ENCODE measurements at places on chromosomes 4 and X.
A peak's percentile ranks its signal among the peaks of the same experiment; 100 is the strongest.

DNA sequence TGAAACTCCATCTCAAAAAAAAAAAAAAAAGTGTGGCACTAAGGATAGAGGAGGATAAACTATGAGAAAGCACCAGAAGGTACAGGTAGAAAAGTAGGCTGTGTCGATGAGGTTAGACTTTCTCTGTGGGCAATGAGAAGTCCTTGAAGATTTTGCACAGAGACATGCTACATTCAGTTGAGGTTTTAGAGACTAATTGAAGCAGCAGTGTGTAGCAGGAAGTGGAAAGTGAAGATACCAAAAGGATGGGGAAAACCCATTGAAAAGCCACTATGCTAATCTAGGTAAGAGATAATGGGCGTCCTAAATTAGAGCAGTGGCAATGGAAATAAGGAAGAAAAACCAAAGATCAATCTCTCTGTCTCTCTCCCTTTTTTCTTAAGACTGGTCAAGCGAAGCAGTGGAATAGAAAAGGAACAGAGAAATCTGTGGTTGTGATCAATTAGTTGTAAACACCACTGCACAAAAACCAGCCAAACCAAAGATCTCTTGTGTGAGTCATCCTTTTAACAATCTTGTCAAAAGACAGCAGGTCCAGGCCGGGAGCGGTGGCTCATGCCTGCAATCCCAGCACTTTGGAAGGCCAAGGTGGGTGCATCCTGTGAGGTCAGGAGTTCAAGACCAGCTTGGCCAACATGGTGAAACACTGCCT, 3.5 kb downstream of the SPINK2 start:
- no peak for DNase-seq

DNA sequence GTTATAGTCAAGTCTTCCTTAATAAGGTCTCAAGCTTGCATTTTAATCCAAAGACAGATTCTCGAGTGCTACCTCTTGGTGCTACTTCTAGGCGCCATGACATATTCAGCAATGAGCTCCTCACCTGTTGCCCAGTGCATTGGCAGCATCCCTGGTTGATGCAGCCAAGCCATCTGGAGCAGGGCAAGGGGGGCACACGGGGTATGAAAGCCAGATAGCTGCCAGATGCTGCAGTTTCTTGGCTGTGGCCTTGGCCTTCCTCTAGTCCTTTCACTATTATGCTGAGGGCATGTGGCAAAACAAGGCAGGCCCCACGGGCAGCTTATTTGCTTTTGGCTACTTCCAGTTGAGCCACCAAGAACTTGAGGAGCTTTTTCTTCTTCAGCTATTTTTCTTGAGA, 168.6 kb upstream of the PGRMC2 start:
- DNase-seq: no peak

DNA sequence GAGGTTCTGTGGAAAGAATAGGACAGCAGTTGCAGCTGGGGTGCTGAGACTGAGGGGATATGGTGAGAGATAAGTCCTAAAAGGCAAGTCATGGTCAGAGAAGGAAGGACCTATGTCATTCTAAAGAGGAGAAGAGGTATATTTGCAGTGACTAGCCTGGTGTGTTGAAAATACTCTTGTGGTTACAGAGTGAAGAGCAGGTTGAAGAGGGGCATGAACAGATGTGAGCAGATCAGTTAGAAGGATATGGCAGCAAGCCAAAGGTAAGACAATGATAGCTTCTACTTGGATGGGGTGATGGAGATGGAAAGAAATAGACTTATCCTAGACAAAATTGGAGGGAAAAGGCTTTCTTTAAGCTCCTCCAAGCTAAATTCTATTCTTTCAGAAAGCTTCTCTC, 469.8 kb upstream of the CPEB2 start:
- no peak for DNase-seq

- peak; percentile 78 for DNase-seq
Observed at GRCh38 chrX:119468551-119469312, 488 bp downstream of the SLC25A5 start.

DNA sequence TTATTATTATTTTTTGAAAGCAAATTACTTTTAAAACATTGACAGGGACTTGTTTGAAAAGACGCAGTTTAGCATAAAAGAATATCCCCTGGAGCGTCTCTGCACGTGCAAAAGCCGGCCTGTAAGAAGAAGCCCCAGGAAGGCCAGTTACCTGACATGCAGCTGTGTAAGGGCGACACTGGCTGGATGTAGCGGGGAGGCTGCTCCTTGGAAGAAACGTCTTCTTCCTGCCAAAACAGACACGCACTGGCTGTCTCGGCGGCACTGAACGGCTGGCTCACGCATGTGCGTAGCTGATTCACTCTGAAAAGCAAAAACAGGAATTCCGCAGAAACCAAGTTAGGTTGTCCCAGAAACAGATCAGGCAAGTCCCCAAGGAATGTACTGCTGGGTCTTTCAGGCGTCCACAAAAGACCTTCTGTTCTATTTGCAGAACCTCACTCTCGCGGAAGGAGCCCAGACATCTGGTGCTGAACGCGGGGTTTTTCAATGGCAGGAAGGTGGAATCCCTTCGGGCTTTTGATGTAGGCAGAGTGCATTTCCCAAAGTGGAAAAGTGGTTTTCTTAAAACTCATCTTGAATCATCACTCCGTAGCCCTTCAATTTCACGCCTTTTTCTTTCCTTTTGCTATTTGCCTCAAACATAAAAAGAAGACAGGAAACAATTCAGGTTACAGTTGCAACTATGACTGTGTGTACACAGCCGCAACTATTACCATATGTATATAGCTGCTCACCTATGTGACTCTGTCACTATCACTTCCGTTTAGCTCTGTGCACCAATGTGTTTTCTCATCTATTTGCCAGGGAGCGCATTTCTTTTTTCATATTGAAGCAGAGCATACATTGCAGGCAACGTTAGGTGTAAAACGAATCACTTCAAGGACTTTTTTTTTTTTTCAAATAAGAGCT, 38.1 kb upstream of the ARSH start:
- no peak for DNase-seq

Data from activated CD8-positive, alpha-beta memory T cell treated with anti-CD3 and anti-CD28 coated beads for 1 hour (primary cell).